Choroid plexus epithelial cell (primary cell): ENCODE measurements at places on chromosomes 7 and 10.

DNA sequence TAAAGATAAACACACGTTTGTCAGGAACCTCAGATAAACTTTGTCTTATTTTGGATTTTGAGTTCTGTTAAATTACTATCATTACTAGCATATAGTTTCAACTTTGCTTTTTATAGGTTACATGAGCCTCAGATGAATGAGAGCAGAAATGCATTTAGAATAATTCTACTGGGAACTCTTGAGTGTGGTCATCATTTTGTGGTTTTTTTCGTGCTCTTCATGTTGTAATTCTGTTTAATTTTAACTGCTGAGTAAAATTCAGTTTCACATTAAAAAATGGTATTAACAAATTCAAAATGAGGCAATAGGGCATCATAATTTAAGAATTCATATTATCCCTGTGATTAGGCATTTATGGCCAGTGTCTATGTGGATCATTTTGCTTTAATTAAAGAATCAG lies 72.9 kb downstream of the GNAI1 start:
- DNase-seq, result no peak

- DNase-seq, result no peak
Observed at GRCh38 chr7:98921608-98922372, 43.5 kb downstream of the TRRAP start.

GRCh38 chr10:127442220-127442525 lies 106.9 kb upstream of the NPS start:
- no peak for DNase-seq

- DNase-seq, result no peak
Observed at GRCh38 chr10:50514995-50515394, 108.8 kb downstream of the SGMS1 start.

GRCh38 chr10:70512149-70512639 lies 33.6 kb downstream of the PALD1 start:
- DNase-seq, result peak; percentile 39

DNA sequence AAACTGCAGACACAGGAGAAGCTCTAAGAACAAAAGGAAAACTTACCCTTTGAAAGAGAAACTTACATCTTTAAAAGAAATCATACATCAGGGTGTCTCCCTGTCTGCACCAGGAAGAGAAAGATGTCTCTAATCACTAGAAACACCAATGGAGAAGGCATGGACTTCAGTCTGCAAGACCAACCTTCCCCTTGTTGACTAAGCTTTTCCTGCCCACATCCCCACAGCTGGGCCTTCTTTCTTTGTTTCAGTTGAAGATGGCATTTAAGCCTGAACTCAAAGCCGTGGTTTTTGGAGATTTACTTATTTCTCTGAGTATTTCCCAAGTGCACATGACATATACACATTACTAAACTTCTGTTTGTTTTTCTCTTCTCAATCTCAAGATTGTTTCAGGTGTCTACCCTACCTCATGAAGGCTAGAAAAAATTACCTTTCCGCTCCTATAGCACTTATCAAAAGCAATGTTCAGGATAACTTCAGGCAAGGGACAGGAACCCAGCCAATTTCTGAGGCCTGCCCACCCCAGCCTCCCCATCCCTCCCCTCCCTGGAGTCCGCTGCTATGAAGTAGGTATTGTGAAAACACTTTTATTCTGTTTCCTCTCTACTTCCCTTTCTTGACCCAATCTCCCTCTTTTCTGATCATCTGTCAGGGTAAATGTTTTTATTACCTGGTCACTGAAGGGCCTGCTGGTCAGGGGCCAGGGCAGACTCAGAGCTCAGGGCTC lies 2.8 kb upstream of the SLC29A3 start:
- no peak for DNase-seq

DNA sequence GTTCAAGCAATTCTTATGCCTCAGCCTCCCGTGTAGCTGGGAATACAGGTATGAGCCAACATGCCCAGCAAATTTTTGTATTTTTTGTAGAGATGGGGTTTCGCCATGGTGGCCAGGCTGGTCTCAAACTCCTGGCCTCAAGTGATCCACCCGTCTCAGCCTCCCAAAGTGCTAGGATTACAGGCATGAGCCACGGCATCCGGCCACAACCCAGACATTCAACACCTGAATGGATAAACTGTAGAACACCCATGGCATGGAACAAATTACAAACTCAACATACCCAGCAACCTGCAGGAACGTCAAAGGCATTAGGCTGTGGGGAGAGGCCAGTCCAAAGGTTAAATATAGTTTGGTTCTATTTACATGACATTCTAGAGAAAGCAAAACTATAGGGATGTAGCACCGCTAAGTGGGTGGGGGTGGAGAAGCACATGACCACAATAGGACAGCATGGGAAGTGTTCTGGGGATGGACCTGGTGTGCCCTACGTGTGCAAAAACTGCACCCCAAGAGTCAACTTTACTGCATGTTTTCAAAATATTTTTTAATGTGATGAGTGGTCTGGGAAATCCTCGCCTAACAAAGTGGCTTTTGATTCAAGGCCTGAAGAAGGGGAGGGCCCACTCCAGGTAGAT lies 6.5 kb upstream of the PGAM2 start:
- DNase-seq, result no peak

GRCh38 chr10:34341473-34341872 lies 473.6 kb downstream of the PARD3 start:
- DNase-seq, result no peak

GRCh38 chr10:3502673-3503072 lies 282.3 kb downstream of the KLF6 start:
- no peak for DNase-seq

DNA sequence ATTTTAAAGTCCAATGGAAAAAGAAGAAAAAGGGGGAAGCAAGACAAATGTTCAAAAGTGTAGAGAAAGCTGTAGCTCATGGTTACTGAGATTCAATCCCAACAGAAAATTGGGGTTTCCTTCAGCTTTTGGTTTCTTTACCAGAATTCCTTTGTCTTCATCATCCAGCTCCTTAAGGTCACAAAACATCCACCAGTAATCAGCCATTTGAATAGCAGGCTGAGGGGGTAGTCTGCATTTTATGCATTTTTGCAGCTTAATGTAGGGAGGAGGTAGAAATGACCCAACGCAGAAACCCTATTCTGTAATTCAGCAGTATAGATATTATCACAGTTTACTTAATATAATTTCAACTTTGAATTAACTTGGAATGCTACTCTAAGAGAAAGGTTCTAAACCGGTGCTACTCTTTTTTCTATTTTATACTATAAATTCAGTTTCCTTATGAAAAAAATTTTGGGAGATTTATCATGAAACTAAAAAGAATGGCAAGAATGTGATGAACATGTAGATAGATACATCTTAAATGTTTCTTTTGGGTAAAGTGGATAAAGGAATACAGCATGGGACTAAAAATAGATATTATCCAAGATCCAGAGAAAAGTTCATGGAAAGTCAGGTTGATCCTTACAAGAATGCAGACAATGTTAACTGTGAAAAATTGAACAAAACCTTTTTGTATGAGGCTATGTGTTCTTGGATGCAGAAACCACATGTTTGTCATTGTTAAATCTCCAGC lies 596.9 kb downstream of the PHTF2 start:
- no peak for DNase-seq

DNA sequence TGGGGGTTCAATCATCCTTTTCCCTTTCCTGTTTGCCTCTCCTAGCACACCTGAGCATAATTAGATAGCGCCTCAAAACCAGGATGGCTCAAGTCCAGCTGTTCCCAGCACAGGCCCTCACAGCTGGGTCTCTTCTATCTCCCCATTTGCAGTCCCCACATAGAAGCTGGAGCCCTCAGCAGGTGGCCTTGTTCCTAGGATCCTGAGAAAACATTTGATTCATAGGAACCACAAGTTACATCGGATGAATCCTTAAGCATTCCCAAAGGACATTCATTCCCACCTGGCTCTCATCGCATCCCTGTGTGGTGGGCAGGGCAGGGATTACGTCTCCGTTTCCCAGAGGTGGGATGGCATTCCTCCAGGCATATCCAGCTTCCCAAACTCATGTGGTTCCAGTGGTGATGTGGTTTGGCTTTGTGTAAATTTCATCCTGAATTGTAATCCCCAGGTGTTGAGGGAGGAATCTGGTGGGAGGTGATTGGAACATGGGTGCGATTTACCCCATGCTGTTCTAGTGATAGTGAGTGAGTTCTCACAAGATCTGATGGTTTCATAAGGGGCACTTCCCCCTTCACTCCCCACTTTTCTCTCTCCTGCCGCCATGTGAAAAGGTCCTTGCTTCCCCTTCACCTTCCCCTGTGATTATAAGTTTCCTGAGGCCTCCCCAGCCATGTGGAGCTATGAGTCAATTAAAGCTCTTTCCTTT lies 49.8 kb upstream of the LEP start:
- DNase-seq, result no peak

DNA sequence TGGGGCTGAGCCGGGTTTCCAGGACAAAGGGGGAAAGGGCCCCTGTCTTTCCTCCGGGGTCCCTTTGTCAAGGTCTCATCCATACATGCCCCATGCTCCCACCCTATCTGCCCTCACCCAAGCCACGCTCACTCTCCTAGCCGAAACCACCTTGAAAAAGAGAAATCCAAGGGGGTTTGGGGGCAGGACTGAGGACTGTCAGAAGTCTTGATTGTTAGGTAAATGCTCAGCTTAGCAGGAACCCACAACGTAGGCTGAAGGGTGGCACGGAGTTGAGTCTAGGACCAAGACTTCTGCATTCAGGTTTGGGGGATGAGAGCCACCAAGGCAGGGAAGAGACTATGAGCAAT lies 719 bp upstream of the PGAM2 start:
- DNase-seq, result no peak

GRCh38 chr7:55457801-55458200 lies 92.7 kb downstream of the LANCL2 start:
- peak; percentile 70 for DNase-seq

- no peak for DNase-seq
Observed at GRCh38 chr7:81040496-81040895, 121.6 kb upstream of the SEMA3C start.

GRCh38 chr7:56538541-56539429 lies 422.6 kb upstream of the NUPR2 start:
- DNase-seq, result no peak

- DNase-seq, result no peak
Observed at GRCh38 chr7:152617056-152617455, 58.9 kb downstream of the XRCC2 start.

- no peak for DNase-seq
Observed at GRCh38 chr10:62302760-62303159, 34.1 kb upstream of the RTKN2 start.

GRCh38 chr7:33813331-33813730 lies 92.0 kb upstream of the BMPER start:
- peak; percentile 60 for DNase-seq

DNA sequence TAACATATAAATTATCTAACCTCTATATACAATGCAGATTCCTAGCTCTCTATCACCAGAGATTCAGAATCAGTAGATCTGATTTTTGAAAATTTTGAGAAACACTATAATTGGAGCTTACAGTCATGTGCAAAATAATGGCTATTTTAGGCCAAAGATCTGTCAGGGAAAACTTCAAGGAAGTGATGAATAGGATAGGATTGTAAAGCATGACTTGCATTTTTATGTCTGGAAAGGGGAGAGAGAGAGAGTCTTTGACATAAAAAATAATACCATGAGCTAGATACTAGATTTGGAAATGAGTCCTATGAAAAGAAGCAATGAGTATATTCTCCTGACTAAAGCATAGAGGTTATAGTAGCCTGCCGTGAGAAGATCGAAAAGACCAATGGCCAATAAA lies 181.1 kb downstream of the SDHAF3 start:
- peak; percentile 16 for DNase-seq

GRCh38 chr10:5622186-5622960 lies 44.0 kb downstream of the ASB13 start:
- no peak for DNase-seq

DNA sequence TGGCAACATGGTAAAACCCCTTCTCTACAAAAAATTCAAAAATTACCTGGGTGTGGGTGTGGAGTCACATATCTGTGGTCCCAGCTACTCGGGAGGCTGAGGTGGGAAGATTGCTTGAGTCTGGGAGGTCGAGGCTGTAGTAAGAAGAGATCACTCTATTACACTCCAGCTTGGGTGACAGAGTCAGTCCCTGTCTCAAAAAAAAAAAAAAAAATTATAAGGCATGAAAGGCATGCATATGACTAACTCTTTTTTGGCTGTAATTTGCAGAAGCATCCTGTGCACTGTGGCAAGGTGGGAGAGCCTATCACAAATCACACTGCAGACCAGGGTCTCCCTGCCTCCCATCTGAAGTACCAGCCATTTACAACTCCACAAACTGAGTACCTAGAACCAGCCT lies 14.1 kb upstream of the MYPN start:
- DNase-seq, result peak; percentile 55

GRCh38 chr10:99977916-99978315 lies 31.8 kb downstream of the DNMBP start:
- peak; percentile 35 for DNase-seq

GRCh38 chr7:158013085-158013668 lies 574.4 kb downstream of the PTPRN2 start:
- peak; percentile 2 for DNase-seq

GRCh38 chr7:72032934-72033333 lies 379.2 kb downstream of the CALN1 start:
- no peak for DNase-seq

DNA sequence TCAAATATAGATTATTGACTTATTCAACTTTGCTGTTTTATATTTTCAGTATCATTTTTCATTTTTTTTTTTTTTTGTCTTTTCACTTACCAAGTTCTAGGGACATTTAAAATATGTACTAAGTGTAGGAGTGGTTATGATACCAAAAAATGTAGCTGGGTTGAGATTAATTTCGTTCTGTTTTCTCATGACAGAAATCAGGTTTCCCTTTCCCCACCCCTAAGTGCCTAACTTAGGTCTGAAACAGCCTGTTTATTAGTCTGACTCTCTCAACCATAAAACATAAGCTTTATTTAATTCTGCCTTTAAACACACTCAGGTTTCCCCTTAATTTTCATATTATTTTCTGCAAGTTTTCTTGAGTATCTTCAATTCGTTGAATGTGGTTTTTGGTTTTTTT lies 22.1 kb downstream of the TMEM106B start:
- no peak for DNase-seq

- no peak for DNase-seq
Observed at GRCh38 chr7:51229106-51229537, 87.5 kb downstream of the COBL start.

- DNase-seq, result no peak
Observed at GRCh38 chr7:151882734-151883133, 5.8 kb upstream of the PRKAG2 start.

DNA sequence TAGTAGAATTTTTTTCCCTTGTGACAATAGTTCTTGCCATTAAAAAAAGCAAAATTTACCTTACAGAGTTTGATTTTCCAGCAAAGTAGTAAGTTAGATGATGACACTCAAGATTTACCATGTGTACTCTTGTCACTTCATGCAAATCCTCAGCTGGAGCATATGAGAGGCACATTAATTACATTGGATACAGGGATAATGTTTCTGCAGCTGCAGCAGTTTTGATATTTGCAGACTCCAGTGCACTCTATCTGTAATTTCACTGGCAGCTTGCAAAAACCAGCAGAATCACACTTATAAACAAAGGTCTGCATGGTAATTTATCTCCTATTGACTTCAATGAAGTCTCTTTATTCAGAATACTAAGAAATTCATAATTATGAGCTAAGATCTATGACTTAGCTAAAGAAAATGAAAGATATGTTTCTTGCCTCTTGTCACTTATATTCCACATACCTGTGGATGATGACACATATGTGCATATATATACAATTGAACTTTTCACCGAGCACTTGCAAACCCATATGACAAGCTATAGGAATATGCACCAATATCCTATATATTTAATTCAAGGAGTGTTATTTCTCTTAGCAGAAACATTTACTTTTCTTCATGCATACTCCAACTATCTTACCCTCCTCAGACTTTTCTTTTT lies 530.6 kb downstream of the PHTF2 start:
- no peak for DNase-seq
